GM12865 (cell line): ENCODE measurements at places on chromosomes 13 and 19.

DNA sequence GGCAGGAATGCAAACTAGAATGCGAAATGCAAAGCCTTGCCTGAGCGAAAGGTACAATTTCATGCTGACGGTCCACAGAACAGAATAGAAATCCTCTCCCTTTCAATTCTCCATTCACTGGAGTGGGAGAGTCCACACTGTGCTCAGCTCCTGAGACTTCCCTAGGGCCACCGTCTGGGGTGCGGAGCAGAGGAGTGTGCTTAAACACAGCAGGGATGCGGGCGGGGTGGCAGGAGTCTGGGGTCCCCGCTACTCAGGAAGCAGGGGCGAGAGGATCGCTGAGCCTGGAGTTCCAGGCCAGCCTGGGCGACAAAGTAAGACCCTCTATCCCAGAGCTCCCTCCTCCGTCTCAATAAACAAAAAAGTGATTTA, 552 bp upstream of the ZNF816 start:
- DNase-seq = no peak

DNA sequence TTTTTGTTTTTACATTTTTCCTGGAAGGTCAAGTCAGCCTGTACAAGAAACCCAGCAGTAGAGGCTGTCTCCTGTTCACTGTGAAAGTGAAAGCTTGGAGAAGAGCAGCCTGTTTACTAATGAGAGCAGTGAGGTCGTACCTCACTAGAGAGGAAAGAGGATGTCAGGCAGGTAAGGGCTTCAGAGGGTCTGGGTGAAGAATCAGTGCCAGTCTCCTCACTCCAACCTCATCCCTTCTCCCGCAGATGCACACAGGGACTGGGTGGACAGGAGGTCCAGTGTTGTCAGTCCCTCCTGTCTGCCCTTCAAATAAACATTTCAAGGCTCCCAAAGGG, 462.5 kb downstream of the KLF5 start:
- DNase-seq = no peak

DNA sequence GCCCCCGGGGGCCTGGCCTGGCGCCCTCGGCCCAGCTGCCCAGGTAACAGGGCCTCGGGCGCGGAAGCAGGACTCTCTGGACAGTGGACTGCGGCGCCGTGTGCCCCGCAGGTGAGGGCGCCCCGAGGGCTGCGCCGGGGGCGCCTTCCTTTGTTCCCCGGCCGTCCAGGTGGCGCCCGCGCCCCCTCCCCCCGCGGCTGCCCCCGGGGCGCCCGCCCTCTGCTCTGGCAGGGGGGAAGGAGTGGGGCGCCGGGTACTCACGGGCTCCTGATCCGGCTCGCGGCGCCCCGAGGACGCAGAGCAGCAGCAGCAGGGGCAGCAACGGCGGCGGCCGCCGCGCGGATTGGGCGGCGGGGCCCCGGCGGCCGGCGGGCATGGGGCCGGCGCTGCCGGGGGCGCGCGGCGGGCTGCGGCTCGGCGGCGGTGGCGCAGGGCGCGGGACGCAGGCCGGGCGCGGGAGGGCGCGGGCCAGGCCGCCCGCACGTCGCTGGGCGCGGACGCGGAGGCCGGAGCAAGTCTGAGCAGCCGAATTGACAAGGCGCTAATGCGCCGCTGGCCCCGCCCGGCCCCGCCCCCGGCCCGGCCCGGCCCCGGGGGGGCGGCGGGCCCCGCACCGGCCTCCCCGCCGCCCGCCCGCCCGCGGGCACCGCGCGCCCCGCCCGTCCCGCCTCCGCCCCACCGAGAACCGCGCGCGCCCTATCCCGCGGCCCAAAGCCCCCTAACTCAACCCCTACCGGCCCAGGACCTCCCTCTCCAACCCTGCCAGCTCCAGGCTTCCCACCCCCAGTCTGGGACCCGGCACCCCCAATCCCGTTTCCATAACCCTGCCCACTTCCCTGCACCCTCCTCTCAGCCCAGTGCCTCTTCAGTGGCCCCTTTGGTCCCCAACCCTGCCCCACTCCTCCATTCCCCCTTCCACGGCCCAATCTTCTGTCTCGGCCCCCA, at the start of gene CRLF1:
Gene CRLF1, minus strand, starts transcription at position 519 of the 945 bp plus-strand sequence. Its CDS starts 143 bp downstream, at position 376.
- no peak for DNase-seq

DNA sequence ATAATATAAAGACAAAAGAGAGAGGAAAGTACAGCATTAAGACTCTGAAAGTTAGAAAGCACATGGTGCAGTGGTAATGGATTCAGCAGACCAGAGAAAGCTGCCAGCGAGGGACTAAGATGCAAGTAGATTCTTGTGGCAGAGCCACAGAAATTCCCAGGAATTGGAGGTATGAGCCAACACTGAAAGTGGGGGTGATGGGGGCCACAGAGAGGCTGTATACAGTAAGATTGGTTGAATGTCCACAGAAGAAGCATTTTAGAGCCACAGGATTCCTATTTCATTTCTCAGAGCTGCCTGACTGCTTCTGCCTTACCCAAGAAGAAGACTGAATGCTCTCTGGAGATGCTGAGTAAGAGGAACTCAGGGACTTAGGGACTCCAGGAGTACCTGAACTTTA, 295.0 kb downstream of the LMO7 start:
- DNase-seq = no peak

GRCh38 chr13:113411216-113412023, 41.9 kb downstream of the ADPRHL1 start:
- no peak for DNase-seq

DNA sequence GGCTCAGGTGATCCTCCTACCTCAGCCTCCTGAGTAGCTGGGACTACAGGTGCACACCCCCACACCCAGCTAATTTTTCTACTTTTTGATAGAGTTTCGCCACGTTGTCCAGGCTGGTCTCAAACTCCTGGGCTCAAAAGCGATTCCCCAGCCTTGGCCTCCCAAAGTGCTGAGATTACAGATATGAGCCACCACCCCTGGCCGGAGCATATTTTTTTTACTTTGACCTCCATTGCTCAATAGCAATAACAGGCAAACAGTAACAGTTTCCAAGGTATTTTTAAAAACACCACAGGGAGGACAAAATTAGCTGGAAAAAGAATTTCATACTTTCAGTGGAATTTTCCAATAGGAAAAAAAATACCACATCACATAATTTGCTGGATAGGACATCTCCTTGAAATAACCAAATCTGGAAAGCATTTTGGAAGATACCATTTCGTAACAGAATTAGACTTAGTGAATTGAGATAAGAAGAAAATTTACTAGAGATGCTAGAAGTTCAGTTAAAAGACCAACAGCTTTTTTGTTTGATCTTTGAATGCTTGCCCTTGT, 5.2 kb downstream of the DUXA start:
- DNase-seq = no peak

GRCh38 chr13:81305928-81306327, 965.0 kb upstream of the SPRY2 start:
- DNase-seq = no peak

DNA sequence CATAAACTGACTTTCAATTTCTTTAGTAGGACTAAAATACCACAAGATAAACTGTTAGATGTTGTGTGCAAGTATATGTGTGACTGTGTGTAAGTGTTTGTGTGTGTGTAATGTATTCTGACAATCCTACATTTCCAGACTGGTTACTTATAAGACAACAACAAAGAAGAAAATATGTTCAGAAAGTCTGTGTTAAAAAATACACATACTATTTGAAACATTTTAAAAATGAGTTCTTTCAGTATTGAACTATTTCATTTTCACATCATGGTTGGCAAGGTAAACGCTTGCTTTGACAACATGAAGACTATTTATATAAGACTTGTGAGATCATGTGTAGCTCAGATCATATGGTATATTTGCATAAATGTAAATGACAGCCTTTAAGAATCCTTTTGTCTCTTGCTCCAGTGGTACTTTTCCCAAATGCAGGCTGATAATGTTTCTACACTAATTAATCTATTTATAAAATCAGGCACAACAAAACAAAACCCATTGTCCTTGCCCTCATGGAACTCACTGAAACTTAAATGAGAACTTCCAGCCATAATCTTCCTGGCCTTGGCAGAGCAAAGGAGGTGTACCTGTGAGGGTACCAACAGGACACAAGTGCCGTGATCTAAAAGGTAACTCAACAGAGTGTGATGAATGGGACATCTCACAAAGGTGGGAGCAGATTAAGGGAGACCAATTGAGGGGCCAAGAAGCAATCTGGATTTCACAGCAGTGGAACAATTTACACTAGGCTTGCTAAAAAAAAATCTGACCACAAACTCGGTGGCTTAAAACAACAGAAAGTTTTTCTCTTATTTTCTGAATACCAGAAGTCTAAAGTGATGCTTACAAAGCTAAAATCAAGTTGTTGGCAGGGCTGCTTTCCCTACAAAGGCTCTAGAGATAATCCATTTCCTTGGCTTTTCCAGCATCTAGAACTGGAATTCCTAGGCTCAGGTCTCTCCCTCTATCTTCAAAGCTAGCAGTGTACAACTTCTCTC, 349.0 kb downstream of the TBC1D4 start:
- DNase-seq = peak; percentile 4
